ENCODE measurements at places on chromosomes 16 and 17.

GRCh38 chr16:1049976-1050247 lies 22.6 kb upstream of the SSTR5 start:
- no peak for DNase-seq

DNA sequence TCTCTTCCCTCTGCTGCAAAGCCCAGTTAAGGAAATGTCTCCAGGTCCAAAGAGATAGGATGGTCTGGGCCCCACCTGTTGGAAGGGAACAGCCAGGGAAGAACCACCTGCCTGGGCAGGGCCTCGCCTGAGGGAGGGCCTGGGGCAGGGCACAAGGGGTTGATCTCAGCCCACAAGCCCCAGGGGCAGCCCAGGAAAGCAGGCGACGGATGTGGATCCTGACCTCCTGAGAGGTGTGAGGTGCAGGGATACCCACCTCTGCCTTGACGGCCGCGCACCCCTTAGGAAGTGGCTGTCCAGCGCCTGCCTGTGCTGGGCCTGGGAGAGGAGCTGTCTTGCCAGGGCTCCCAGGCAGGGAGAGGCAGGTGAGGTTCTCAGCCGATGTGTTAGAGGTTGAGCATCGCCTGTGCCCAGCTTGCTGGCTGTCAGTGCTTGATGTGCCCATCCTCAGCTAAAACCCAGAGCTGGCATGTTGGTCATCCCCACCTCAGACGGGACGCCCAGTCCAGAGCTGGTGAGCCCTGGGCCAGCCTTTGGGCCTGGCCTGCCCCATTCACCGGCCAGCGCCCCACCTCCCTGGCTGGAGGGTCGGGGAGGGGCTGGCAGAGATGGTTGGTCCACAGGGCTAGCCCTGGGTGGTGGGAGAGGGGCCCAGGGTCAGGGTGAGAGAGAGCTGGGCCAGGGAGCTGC lies 434 bp downstream of the CEMP1 start:
- DNase-seq = no peak

GRCh38 chr16:81554979-81555378 lies 110.4 kb downstream of the CMIP start:
- no peak for DNase-seq

DNA sequence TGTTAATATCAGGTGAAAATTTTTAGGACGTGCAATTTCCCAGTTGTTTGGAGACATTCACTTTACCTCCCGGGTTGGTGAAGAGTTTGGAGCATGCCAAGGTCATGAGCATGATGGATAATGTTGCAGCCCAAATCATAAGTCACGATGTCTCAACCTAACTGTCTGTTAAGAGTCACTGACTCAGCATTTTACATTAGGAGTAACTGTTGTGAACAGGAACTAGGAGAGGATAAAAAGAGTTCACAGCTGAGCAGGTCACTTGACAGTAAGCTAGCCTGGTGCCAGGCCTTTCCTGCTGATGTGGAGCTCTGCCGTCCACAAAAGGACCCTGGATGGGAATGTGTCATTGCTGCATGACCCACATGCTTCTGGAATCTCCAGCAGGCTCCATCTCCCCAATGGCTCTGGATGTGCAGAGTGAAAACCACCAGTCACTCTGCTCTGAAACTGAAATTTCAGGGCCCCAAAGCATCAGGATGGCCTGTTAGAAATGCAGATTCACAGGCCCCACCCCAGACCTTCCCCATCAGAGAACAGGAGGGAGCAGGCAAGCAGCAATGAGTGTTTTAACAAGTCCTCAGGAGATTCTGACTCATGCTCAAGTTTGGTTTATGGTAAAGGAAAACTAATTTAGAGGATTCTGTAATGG lies 371.6 kb upstream of the MAF start:
- DNase-seq = no peak

GRCh38 chr17:4369557-4370230 lies 3.2 kb upstream of the UBE2G1 start:
- no peak for DNase-seq

DNA sequence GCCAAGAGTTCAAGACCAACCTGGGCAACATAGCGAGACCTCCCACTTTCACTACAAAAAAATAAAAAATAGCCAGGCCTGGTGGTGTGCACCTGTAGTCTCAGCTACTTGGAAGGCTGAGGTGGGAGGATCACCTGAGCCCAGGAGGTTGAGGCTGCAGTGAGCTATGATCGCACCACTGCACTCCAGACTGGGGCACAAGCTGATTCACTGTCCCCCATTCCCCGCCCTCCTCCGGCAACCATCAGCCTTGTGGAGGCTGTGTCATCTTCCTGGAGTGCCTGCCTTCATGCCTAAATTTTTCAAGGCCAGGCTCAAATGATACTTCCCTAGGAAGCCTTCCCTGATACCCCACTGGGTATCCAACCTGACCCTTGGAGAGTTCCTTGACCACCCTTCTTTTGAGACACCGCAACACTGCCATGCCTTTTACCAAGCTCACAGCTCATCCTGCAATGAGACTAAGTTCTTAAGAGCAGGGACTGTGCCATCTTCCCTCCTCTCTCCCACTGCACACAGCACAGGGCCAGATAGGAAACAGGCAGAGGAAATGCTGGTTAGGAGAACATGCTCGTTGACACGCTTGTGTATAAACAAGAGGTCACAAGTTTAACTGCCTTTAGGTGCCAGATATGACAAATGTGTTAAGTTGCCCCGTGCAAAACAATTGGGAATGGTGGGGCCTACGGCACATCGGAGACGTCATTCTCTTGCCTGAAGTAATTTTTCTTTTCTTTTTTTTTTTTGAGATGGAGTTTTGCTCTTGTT lies 3.9 kb upstream of the SRCAP start:
- DNase-seq = no peak

GRCh38 chr16:57143149-57143921 lies 42.5 kb downstream of the PSME3IP1 start:
- DNase-seq = no peak

- no peak for DNase-seq
Observed at GRCh38 chr16:85777583-85778310, 21.6 kb downstream of the EMC8 start.

GRCh38 chr16:53224951-53225533 lies 170.3 kb downstream of the CHD9 start:
- DNase-seq = no peak

- peak; percentile 66 for DNase-seq
Observed at GRCh38 chr17:17205368-17206123, 587 bp downstream of the PLD6 start.

- DNase-seq = peak; percentile 34
Observed at GRCh38 chr17:35460354-35460851, 11.8 kb upstream of the SLFN13 start.

- DNase-seq = no peak
Observed at GRCh38 chr16:18782697-18783429, 7.3 kb downstream of the RPS15A start.

GRCh38 chr16:54076006-54076504 lies 210.5 kb downstream of the IRX3 start:
- no peak for DNase-seq

DNA sequence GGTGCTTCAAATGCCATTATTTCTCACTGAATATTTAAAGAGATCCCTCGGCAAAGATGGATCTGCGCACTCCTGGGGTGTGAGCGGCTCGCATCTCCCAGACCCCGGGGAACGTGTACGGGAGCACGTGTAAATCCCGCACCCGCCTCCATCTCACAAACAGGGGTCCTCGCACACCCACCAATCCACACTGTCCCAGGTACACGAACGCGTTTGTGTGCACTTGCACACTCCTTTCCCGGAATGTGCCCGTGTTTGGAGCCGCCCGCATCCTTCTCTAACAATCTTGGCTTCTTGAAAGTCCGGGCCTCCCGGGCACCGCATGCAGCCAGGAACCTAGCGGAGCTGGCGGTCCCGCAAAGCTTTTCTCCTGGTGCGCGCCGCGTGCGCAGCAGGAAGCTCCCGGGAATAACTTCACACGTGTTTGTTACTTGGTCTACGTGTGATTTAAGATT lies 2.5 kb upstream of the SALL1 start:
- DNase-seq = no peak

- no peak for DNase-seq
Observed at GRCh38 chr16:87431926-87432325, 39.8 kb downstream of the MAP1LC3B start.

DNA sequence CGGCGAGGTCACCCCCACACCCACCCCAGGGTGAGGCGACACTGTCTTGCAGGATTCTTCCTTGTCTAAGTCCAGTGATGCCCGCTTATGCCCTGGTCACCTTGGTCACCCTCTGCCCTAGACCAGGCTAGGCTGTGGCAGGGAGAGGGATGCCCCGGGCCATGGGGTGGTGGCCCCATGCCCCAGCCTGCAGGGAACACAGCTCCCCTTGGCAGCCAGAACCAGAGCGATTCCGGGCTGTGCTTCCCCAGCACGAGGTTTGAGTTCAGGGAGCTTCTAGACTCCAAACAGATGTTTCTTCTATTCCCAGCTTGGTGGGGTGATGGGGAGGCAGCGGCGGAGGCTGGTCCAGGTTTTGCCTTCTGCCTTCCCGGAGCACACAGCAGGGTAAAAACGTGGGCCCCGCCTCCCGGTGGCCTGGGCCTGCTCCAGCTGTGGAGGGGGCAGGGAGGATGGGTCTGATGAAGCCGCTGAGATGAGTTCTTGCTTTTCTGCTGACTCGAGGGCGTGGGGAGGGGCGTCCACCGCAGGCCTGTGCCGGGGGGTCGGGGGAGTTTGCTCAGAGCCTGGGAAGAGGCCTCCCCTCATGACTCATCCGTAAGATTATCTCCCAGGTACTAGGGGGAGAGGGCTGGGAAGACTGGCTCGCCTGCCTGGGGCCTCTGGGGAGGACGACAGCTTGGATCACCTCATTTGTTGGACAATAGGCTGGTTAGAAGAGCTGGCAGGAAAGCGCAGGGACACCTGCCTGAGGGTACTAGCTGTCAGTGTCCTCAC lies 15.4 kb downstream of the SMTNL2 start:
- DNase-seq = peak; percentile 87

DNA sequence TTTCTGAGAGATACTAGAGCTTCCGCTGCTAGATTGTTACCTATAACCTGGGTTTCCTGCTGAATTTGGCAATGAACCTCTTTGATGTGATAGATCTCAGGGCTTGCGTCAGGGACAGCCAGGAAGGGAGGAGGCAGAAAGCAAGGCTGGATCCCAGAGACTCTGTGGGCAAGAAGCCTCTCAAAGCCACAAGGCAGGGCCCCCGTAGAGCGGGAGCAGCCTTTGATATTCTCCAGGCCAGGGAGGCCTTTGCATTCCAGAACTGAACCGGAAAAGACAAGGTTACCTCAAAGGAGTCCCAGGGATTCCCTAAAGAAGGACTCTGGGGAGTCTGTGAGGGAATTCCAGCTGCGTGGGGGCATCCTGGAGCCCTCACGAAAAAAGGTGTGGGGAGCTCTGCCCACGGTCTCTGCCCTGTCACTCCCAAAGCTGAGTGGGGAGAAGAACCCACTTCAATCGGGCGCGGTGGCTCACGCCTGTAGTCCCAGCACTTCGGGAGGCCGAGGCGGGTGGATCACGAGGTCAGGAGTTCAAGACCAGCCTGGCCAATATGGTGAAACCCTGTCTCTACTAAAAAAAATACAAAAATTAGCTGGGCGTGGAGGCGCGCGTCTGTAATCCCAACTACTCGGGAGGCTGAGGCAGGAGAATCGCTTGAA lies 14.3 kb upstream of the SCIMP start:
- no peak for DNase-seq

- DNase-seq = no peak
Observed at GRCh38 chr17:49969134-49969759, at the start of gene DLX4. Gene DLX4, plus strand, starts transcription at chr17:49969190. Its CDS starts 279 bp downstream, at chr17:49969469.

DNA sequence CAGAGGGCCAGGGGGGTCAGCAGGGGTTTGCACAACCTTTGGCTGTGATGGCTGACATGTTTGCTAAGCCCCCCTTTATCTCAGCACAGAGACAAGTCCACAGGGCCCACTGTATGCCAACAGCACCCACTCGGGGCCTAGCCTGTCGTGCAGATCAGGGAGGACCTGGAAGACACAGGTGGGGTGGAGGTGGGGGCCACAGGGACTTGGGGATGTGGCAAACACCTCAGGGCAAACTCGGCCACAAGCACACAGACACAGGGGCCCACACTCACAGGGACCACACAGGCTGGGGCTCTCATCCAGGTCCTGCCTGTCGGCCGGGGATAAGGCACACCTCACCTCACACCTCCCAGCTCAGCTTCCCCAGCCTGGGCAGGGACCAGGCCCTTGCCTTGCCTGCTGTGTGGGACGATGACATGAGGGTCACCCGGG lies 87.9 kb downstream of the C16orf78 start:
- peak; percentile 14 for DNase-seq

- no peak for DNase-seq
Observed at GRCh38 chr16:81885976-81886586, 107.0 kb downstream of the PLCG2 start.

DNA sequence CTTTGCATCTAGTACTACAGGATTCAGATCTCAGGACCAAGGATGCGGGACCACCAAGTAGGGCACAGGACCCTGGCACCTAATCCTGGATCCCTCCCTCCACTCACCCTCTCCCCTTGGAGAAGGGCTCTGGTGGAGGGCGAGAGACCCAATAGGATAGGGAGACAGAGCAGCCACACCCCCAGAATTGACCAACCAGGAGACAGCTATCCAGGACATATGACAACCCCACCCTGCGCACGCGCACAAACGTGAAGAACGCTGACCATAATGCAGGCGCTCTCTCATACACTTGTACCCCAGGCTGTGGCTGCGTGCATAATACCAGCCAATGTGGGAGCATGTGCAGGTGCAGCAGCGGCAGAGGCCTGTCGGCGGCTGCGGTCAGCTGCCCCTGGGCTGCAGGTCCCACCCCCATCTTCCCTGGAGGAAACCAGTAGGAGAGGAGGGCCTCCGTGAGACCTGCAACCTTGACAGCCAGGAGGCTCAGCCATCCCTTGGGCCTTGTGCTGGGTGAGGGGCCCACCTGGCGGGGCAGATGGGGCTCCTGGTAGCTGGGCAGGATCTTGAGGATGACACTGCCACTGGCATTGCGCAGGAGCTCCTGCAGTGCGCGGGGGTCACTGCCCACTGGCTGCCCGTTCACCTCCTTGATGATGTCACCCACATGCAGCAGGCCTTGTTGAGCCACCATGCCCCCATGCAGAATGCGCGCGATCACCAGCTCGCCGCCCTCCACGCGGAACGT lies 25.4 kb downstream of the MPP2 start:
- no peak for DNase-seq

DNA sequence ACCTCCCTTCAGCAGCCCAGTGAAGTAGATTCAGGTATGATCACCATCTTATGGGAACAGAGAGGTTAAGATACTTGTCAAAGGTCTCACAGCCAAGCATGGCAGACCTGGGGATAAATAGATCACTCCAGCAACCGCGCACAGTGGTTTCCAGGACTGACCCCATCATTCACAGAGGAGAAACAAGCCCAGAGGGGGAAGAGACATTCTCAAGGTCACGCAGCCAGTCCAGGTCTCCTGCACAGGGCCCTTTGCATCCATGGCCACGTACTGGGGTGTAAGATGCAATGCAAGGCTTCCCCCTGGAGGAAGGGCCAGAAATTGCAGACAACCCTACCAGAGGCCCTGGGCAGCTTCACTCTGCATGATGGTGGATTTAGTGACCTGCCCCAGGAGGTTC lies 19.9 kb downstream of the TLE7 start:
- DNase-seq = no peak

- no peak for DNase-seq
Observed at GRCh38 chr16:56999409-57000270, 10.3 kb downstream of the NLRC5 start.

Measured in right hindlimb (tissue), 1 donor.